Activated CD4-positive, alpha-beta T cell treated with anti-CD3 and anti-CD28 coated beads for 36 hours (primary cell): ENCODE measurements at places on chromosomes 3 and 15.
A peak's percentile ranks its signal among the peaks of the same experiment; 100 is the strongest.

DNA sequence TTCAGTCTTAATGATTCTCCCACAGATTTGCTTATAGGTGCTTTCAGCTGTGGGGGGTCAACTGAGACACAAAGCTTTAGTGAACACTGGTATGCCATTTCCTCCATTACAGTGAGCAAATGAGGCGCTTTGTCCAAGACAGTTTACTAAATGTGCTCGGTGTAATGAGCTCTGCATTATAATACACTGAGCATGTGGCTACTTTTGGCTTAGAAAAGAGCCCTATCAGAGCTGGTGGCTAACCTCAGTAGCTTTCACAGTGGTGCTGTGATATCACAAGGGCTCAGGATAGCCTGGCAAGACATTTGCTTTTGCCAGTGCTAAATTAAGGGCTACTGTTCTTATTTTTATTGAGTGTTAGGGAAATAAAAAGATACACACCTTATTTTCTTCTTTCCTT is 749.7 kb upstream of the ARPP21 start:
- DNase-seq: no peak

GRCh38 chr15:72783004-72783639 is 436 bp downstream of the ADPGK start:
- peak; percentile 57 for DNase-seq

DNA sequence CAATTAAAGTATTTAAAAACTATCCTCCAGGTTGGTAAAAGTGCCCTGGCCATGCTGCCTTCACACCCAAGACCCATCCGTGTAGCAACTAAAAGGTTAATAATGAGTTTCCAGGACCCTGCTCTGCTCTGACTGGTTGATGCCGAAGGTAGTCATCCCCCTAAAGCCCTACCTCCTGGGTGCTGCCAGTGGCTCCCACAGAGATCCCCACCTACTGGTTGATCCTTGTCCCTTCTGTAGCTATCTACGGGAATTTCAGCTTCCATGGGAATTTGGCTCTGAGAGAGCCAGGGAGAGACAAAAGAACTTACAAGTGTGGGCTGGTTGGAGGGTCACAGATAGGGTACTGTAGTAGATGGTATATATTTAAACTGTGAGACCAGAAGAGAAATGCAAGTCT is 110.6 kb upstream of the NANOGP8 start:
- no peak for DNase-seq

DNA sequence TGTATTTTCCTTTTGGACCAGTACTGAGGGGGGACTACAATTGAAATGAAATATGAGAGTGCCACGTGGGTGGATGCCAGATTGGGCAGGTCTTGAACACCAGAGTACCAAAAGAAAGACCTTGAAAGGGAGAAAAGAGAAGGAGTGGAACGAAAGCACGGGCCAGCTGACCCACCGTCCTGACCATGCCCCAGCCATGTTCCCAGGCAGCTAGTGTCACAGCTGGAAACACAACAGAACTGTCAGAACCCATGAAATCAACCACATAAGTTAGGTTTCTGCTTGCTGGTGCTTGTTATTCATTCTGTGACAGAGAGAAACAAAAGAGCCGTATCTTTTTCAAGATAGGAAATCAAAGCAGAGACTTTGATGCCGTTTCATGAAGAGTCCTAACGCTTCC is 268.8 kb downstream of the MEX3B start:
- no peak for DNase-seq

DNA sequence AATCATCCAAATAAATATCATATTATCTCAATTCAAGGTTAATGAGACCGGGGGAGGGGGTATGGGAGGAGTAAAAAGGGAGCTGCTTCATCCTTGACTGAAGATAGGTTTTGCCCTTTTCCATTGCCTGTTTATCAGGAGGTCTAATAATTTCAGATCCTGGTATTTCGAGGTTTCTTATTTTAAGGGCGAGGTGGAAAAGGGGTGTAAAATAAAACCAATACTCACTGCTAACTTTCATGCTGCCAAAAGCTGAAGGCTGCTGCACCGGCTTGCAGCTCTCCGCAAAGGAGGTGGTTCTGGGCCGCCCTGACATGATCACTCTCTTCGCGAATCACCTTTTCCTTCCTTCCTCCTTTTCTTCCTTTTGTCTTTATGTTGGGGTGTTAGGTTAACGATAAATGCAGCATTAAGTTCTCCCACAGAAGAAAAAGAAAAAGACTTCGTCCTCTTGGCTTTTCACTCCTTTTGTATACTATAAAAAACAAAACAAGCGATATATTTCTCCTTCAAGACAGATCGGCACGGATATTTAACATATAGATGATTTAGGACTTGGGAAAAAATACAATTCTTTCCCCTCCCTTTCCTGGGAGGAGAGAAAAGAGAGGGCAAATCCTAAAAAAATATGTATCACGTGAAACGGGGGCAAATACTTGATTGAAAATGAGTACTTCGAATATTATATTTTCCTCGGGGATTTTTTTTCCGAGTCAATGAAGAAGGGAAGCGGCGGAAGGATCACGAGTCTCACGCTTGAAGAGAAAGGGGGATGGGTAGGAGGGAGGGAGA is 932 bp downstream of the GSK3B start:
- peak; percentile 51 for DNase-seq

DNA sequence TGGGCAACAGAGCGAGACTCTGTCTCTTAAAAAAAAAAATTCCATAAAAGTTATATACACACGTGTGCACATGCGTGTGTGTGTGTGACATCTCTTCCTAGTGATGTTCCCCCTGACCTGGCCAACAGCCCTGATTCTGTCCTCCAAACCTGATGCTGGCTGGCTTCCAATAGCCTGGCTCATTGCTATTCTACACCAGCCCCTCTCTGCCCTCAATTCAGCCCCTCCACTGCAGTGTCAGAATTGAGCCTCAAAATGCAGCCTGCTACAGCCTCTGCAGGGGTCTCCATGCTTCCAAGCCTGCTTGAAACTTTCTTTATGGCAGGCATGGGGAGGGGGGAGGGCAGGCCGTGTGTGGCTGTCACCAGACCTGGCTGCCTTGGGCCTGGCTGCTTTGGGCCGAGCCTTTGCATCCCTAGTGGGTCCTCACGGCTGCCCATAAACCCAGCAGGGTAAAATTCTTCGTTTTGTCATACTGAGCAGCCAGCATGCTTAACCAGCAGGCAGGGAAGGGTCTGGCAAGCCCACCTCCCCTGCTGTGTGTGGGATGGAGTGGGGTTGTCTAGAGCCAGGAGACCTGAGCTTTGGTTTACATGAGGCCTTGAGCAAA is 22.7 kb upstream of the DOCK3 start:
- no peak for DNase-seq

GRCh38 chr15:71115567-71116351 is 488 bp downstream of the THSD4 start:
- peak; percentile 28 for DNase-seq

DNA sequence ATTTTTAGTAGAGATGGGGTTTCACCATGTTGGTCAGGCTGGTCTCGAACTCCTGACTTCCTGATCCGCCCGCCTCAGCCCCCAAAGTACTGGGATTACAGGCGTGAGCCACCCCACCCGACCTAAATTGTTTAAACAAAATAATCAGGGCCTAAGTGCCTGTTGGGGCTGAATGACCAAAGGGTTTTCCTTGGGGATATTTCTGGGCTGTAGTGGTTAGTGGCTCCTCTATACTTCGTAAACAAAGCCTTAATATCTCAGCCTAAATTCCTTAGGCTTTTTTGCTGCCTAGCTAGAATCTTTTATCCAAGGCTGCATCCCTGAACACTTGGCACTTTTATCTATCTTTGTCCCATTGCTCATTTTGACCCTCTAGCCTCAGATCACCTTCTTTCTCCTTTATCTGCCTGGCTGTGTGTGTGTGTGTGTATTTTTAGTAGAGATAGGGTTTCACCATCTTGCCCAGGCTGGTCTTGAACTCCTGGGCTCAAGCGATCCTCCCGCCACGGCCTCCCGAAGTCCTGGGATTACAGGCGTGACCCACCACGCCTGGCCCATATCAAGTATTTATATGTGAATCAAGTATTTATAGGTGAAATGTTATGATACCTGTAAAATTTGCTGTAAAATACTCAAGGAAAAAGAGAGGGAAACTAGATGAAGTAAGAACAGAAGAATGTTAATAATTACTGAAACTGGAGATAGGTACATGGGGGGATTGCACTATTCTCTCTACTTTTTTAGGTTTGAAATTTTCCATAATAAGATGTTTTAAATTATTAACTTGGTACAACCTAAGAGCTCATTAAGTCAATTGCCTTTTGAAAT is 1.8 kb downstream of the NUSAP1 start:
- no peak for DNase-seq

GRCh38 chr3:96319166-96319565 is 495.2 kb upstream of the EPHA6 start:
- DNase-seq: no peak

DNA sequence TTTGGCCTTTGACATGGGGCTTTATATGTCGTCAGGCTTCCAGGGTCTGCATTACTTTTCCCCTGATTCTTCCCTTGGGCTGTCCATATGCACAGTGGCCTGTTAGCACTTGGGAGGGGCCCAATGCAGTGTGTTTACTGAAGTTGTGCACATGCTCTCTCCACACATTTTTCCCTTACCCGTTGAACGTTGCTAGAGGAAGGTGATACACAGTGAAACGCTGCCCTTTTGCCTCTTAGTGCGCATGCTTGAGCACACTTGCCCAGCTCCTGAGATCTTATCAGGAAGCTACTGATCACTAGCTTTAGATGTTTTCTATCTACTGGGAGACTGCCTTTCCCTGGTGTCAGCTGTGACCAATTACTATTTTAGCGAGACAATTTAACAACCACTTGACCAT is 1198.0 kb downstream of the ROBO1 start:
- DNase-seq: no peak

GRCh38 chr3:105414841-105415240 is 48.1 kb downstream of the ALCAM start:
- DNase-seq: no peak

DNA sequence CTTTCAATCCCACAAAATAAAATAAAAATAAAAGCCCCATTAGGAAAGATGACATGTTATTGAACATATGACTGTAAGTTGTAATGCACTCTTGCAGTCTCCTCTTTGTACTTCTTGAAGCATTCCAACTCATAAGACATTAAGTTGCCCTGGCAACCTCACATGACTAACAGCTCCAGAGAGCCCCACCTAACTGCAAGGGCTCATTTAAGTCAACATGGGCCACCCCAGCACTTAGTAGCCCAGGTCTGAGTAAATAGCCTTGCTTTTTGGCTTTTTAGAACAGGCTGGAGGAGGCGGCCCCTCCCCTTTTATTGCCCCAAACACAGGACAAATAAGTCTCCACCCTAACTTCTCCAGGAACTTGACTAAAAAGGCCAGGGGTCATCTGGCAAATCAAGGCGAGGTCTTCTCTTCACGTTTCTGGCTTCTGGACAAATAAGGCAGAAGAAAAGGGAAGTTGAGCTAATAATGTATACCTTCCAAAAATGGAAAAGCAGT is 135.1 kb downstream of the TMCO5A start:
- no peak for DNase-seq

GRCh38 chr3:69377262-69377661 is 8.6 kb downstream of the FRMD4B start:
- DNase-seq: no peak

GRCh38 chr3:118808723-118809122 is 225.9 kb downstream of the IGSF11 start:
- DNase-seq: no peak

GRCh38 chr3:43465109-43465508 is 156.7 kb downstream of the ANO10 start:
- DNase-seq: no peak

- DNase-seq: no peak
Observed at GRCh38 chr15:84846269-84846668, 29.1 kb downstream of the ALPK3 start.

DNA sequence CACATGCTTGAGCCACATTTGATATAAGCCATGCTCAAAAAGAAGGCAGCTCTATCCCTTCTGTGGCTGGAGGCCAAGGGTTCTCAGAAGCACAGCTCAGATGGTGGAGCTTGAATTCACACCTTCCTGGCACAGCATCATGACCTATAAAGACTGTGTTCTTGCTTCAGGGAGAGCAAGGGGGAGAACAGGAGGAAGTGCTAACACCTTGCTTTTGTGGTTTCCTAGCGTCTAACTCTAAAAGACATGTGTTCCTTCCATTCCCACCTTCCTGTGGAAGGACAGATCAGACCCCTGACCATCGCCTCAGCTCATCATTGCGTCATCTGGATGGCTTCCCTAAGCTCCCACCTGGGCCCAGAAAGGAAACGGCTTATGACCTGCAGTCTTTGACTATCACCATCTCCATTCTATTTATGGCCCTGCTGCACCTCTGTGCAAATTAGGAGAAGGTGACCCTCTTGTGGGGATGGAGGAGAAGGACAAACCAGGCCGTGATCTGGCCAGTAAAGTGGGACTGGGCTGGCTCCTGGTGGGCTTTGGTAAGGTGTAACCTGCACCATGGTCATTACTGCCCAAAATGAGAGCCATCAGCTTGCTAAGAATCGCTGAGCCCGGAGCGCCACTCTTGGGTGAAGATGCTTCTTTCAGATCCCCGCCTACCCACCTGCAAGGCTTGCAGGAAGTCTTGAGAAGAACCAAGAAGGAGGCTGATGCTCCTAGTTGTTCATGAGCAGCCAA is 128.5 kb downstream of the SERPINI1 start:
- DNase-seq: no peak

GRCh38 chr15:67167091-67167490 is 87.4 kb downstream of the AAGAB start:
- no peak for DNase-seq

- DNase-seq: no peak
Observed at GRCh38 chr3:182810574-182811268, 17.4 kb downstream of the ATP11B start.

GRCh38 chr3:141994856-141995255 is 118.4 kb downstream of the ATP1B3 start:
- no peak for DNase-seq

GRCh38 chr3:52615166-52615565 is 70.5 kb downstream of the PBRM1 start:
- no peak for DNase-seq

DNA sequence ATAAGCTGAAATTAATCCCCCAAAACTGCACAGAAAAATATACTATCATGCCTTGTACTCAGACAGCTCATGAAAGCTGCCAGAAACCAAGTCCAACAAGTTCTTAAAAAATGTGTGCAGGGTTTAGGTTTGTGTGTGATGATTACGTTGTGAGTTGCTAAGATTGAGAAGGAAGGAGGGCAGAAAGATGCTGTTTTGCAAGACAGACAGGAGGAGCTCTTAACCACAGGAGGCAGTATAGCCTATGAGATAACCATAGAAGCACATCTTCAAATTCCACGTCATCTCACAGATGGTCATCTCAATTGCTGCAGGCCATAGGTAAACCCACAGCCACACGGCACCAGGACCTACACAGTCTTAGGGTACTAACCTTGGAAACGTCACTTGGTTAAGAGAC is 191.9 kb downstream of the STT3B start:
- DNase-seq: no peak

DNA sequence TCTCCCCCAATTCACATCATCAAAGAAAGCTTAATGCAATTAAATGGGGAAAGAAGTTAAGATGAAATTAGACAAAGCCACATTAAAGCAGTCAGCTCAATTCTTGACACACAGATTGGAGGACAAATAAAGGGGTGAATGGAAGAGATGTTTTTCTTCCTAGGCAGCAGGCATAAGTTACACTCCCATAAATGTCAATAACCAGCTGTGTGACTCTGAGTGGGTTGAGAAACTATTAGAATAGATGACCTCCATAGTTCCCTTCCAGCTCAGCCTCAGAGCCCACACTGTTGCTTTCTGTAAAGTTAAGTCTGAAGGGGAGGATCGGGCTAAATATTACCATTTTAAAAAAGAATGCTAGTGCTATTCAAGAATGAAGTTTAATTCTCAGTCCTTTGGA is 71.0 kb downstream of the THBS1 start:
- DNase-seq: no peak
